ENCODE measurements at places on chromosomes 6 and 20. TPM values are rescaled to one million over a fixed set of nuclear protein-coding genes. Genes with fewer than 3 reads are reported as not detected.

The CALHM5 gene
- total RNA-seq = not detected

The SRMS gene
- total RNA-seq = not detected

The RHAG gene
- 0.22 TPM for total RNA-seq

The NMBR gene
- not detected for total RNA-seq

The LY6G6C gene
- not detected for total RNA-seq

The PDE10A gene
- total RNA-seq = not detected

The SLC17A3 gene
- not detected for total RNA-seq

The PROKR2 gene
- total RNA-seq = not detected

The TEAD3 gene
- 1.4 TPM for total RNA-seq

The SLC52A3 gene
- total RNA-seq = not detected

The SYTL3 gene
- 38.5 TPM for total RNA-seq

The B3GAT2 gene
- 0.08 TPM for total RNA-seq

The LY6G6D gene
- not detected for total RNA-seq

The VSX1 gene
- not detected for total RNA-seq

The LRRN4 gene
- 0.11 TPM for total RNA-seq

The MUCL3 gene
- not detected for total RNA-seq

The MOG gene
- total RNA-seq = not detected

The SPDEF gene
- total RNA-seq = 0.13 TPM

The C6orf15 gene
- not detected for total RNA-seq

The TREM1 gene
- not detected for total RNA-seq

The CHRNA4 gene
- not detected for total RNA-seq

The FAM217A gene
- not detected for total RNA-seq

Measured in activated T-cell treated with anti-CD3 and anti-CD28 coated beads, Interleukin-2, amount 50 U/mL, for 4 hours (primary cell).